ENCODE measurements at places on chromosomes 7 and 10. TPM values are rescaled to one million over a fixed set of nuclear protein-coding genes. Genes with fewer than 3 reads are reported as not detected.

Gene GSTO2
- 1.8 TPM for total RNA-seq

Gene ATXN7L1
- total RNA-seq: 5.3 TPM

Gene TMEM236
- 0.16 TPM for total RNA-seq

Gene ANAPC16
- total RNA-seq: 101 TPM

Gene HIBADH
- total RNA-seq: 20.9 TPM

DNA sequence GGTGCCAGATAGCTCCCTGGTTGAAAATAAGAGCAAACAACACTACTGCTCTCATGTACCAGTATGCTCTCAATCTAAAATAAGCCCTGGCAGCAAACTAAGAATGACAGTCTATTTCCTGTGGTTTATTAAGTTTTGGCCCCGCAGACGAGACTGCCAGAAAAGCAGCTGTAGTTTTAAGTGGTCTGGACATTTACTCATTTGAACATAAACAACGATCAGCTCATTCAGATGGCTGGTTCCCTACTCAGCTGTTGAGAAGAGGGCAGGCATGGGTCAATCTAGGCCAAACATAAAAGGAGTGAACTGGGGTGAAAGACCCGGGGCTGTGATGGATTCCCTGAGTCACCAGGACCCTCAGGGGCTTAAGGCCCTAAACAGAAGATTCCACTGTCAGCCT, 4.5 kb downstream of the TRIL start:
- peaks cover 9% of the 10 kb centered on the region for H3K4me1 ChIP-seq
- H3K27ac ChIP-seq: no peak overlapping the region
- no peak for DNase-seq
- no peaks in the 10 kb centered on the region for H3K36me3 ChIP-seq
- no peak overlapping the region for H3K4me3 ChIP-seq
- H3K27me3 ChIP-seq: peaks cover 52% of the 10 kb centered on the region

DNA sequence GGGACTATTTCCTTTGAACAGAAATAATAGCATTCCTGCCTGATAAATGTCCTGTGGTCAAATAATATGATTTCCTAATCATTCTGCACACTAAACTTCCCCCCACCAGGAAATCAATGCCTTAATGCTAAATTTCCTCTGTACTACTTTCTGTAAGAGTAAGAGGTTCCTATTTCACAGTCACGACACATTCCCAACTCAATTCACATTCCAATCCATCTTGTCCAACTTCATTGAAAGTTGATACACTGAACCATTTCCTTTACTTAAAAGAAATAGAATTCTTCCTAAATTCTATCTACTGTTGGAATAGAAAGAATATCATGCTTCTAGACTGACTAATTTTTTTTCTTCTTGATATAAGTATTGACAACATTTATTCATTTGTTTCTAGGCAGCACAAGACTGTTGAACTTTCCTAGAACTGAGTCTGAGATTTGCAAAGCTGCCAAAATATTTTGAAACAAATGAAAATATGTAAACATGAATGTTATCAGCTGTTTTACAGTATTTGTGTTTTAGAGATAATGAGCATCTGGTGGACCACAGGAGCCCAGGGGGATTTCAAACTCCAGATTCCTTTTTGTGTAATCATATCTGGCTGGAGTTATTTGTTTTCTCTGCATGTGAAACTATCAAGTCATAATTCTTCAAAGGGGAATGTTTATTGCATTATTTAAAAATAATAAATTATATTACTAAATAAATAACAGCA, 121.5 kb downstream of the TPST1 start:
- H3K4me1 ChIP-seq: no peaks in the 10 kb centered on the region
- no peaks in the 10 kb centered on the region for H3K36me3 ChIP-seq
- H3K27ac ChIP-seq: no peak overlapping the region
- no peaks in the 10 kb centered on the region for H3K27me3 ChIP-seq
- DNase-seq: no peak

GRCh38 chr10:73908853-73909539, 1.9 kb upstream of the PLAU start:
- H3K36me3 ChIP-seq: no peaks in the 10 kb centered on the region
- peak overlapping the region; percentile 19 for H3K27ac ChIP-seq
- peaks cover 57% of the 10 kb centered on the region for H3K27me3 ChIP-seq
- DNase-seq: peak; percentile 86
- H3K4me3 ChIP-seq: peak overlapping the region; percentile 40

DNA sequence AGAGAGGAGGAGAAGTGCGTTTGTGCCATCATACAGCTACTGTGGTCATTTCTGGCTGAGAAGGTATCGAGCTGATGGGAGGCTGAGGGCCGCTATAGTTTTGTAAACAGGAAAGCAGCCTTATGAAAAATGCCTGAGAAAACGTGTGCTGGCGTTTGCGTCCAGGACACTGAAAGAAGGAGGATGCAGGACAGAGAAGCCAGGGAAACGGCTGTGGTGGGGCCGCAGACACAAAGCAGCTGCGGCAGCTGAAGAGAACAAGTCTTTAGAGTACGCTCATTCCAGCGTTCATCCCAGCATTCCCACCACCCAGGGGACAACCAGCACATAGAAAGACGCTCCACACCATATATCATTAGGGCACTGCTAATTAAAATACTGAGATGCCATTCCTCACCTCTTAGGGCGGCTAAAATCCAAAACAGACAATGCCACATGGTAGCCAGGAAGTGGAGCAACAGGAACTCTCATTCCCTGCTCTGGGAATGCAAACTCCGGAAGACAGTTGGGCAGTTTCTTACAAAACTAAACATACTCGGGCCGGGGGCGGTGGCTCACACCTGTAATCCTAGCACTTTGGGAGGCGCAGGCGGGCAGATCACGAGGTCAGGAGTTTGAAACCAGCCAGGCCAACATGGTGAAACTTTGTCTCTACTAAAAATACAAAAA, 18.4 kb downstream of the GNA12 start:
- H3K4me1 ChIP-seq: peaks cover 29% of the 10 kb centered on the region
- no peaks in the 10 kb centered on the region for H3K27me3 ChIP-seq
- no peak overlapping the region for H3K4me3 ChIP-seq

- peaks cover 1% of the 10 kb centered on the region for H3K27me3 ChIP-seq
- no peaks in the 10 kb centered on the region for H3K36me3 ChIP-seq
- no peaks in the 10 kb centered on the region for H3K4me1 ChIP-seq
- no peak overlapping the region for H3K4me3 ChIP-seq
Measured at GRCh38 chr10:93337309-93337721, 144.8 kb downstream of the MYOF start.

- no peak for DNase-seq
- H3K36me3 ChIP-seq: no peaks in the 10 kb centered on the region
- H3K4me1 ChIP-seq: no peaks in the 10 kb centered on the region
- no peak overlapping the region for H3K27ac ChIP-seq
- H3K4me3 ChIP-seq: no peak overlapping the region
- H3K27me3 ChIP-seq: no peaks in the 10 kb centered on the region
Measured at GRCh38 chr10:86206240-86206579, 160.4 kb downstream of the GRID1 start.

DNA sequence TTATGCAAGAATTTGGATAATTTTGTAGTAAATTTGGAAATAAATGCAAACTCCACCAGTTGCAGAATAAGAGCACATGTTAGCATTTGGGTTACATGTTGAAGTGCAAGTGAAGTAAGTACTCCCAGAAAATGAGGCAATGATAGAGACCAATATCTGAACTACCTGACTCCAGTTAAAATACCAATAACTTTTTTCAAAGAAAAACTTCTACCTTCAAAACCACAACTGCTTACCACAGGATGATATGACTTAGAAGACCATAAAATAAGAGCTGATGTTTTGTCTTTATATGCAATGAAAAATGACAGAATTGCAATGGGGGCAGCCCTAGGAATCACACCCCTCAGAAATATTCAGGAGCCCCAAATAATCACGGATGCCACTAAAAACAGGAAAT, 561.6 kb upstream of the TEX47 start:
- DNase-seq: no peak
- no peak overlapping the region for H3K27ac ChIP-seq
- H3K4me1 ChIP-seq: peaks cover 7% of the 10 kb centered on the region
- no peak overlapping the region for H3K4me3 ChIP-seq
- H3K36me3 ChIP-seq: no peaks in the 10 kb centered on the region

DNA sequence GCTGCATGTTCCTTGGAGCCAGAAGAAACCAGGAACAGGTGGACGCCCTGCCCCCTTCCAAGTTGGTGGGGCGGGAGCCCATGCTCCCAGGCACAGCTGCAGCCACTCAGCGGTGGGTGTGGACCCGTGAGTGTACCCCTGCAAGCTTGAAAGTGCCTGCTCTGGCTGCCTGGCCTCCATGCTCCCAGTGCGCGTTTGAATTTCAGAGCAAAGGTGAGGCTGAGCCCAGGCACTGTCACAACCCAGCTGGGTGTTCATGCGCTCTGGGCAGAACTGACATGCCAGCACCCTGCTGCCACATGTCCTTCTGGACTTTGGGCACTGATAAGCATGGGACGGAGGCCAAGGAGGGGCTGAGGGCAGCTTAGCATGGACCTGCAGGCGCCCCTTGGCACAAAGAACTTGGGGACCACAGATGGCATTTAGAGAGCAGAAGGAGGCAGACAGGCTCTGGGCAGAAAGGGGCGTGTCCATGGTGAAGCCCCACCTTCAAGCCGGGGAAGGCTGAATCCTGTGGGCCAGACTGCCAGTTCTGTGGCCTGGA, 402.0 kb upstream of the NRG3 start:
- H3K4me3 ChIP-seq: no peak overlapping the region
- H3K27me3 ChIP-seq: no peaks in the 10 kb centered on the region
- no peaks in the 10 kb centered on the region for H3K36me3 ChIP-seq
- no peak for DNase-seq

DNA sequence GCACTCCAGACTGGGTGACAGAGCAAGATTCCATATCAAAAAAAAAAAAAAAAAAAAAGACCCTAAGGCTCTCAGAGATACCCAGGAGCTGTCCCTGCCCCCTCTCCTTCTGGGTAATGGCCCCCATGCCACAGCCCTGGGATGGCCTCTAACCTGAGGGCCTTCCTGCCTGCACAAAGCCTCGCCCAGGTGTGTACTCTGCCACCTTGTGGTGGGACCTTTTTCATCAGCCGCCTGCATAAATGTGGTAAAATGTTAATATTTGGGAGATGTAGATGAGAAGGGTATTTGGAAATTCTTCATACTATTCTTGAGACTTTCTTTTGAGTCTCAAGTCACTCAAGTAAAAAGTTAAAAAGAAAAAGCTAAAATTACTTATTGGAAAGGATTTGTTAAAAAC, 46.3 kb upstream of the RNF216 start:
- no peak overlapping the region for H3K27ac ChIP-seq
- H3K27me3 ChIP-seq: no peaks in the 10 kb centered on the region
- DNase-seq: peak; percentile 71
- H3K4me1 ChIP-seq: peaks cover 26% of the 10 kb centered on the region
- H3K36me3 ChIP-seq: no peaks in the 10 kb centered on the region
